ENCODE measurements at places on chromosomes 3 and 15.

- H3K36me3 ChIP-seq, result no peaks in the 10 kb centered on the region
- H3K27ac ChIP-seq, result no peak overlapping the region
- peaks cover 3% of the 10 kb centered on the region for H3K4me1 ChIP-seq
- no peak for DNase-seq
- H3K27me3 ChIP-seq, result no peaks in the 10 kb centered on the region
- no peak overlapping the region for H3K4me3 ChIP-seq
Observed at GRCh38 chr3:58082047-58082446, 73.8 kb downstream of the FLNB start.

DNA sequence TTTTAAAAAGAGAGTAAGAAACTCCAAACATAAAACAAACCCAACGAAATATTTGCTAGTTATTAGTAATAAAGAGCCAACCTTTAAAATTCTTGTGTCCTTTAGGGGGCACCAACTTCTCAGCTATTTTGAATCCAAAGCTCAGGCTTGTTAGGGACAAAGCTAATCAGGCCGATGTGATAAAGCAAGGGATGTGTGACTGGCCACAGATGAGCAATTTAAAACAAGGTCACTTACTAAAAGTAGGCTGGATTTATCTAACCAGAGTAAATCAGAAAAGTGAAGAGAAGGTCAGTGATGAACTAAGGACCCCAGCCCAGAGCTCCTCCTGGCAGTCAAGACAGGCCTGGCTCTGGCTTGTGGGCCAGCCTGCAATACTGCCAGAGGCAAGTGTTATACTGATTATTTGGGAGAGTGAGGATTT, 108.5 kb downstream of the CYP19A1 start:
- H3K27ac ChIP-seq, result no peak overlapping the region
- DNase-seq, result no peak
- no peaks in the 10 kb centered on the region for H3K36me3 ChIP-seq
- H3K27me3 ChIP-seq, result no peaks in the 10 kb centered on the region
- H3K4me3 ChIP-seq, result no peak overlapping the region

GRCh38 chr15:91050128-91050455, 27.7 kb upstream of the VPS33B start:
- H3K27ac ChIP-seq, result no peak overlapping the region
- DNase-seq, result no peak
- H3K4me1 ChIP-seq, result no peaks in the 10 kb centered on the region
- no peaks in the 10 kb centered on the region for H3K36me3 ChIP-seq

GRCh38 chr3:52528586-52529375, 4.9 kb downstream of the NT5DC2 start:
- H3K4me1 ChIP-seq, result no peaks in the 10 kb centered on the region
- no peak overlapping the region for H3K4me3 ChIP-seq
- H3K27ac ChIP-seq, result no peak overlapping the region
- DNase-seq, result peak; percentile 58
- H3K36me3 ChIP-seq, result no peaks in the 10 kb centered on the region

GRCh38 chr3:62768896-62769295, 106.3 kb downstream of the CADPS start:
- H3K4me1 ChIP-seq, result no peaks in the 10 kb centered on the region
- H3K27ac ChIP-seq, result no peak overlapping the region
- no peak for DNase-seq
- no peak overlapping the region for H3K4me3 ChIP-seq
- H3K27me3 ChIP-seq, result no peaks in the 10 kb centered on the region

- H3K4me1 ChIP-seq, result no peaks in the 10 kb centered on the region
- H3K27ac ChIP-seq, result no peak overlapping the region
- peak; percentile 12 for DNase-seq
- no peaks in the 10 kb centered on the region for H3K27me3 ChIP-seq
- H3K4me3 ChIP-seq, result no peak overlapping the region
Observed at GRCh38 chr3:55445551-55445950, 41.6 kb downstream of the WNT5A start.

DNA sequence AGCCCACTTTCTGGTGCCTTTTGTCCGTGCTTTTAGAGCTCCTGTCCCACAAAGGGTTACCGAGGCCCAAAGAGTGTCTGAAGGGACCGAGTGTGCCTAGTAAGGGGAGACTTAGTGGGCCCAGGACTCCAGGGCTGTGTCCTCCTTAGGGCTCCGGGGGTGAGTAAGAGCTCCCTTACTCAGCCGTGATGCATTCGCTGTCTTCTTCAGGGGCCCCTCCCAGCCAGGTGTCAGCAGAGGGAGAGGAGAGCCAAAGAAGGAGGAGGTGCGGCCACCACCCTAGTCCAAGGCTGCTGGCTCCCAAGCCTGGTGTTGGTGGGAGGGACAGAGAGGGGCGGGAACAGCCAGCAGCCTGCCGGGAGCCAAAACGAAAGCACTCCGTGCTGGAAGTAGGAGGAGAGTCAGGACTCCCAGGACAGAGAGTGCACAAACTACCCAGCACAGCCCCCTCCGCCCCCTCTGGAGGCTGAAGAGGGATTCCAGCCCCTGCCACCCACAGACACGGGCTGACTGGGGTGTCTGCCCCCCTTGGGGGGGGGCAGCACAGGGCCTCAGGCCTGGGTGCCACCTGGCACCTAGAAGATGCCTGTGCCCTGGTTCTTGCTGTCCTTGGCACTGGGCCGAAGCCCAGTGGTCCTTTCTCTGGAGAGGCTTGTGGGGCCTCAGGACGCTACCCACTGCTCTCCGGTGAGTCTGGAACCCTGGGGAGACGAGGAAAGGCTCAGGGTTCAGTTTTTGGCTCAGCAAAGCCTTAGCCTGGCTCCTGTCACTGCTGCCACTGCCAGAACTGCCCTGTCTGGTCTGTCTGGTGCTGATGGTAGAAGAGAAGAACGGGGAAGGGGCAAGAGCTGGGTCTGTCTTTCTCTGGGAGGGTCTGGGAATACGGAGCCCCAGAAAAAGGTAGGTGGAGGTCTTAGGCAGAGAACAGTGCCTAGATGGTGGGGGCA, at the start of gene IL17RC:
Gene IL17RC, plus strand, starts transcription at position 365 of the 947 bp plus-strand sequence. Its CDS starts 218 bp downstream, at position 583.
- H3K4me1 ChIP-seq, result peaks cover 17% of the 10 kb centered on the region
- H3K36me3 ChIP-seq, result peaks cover 1% of the 10 kb centered on the region
- peak within 1 kb of the TSS; percentile 67 for H3K27ac ChIP-seq
- H3K27me3 ChIP-seq, result no peaks in the 10 kb centered on the region
- peak within 1 kb of the TSS; percentile 56 for H3K4me3 ChIP-seq
